ENCODE measurements at places on chromosomes 2 and 18.
A peak's percentile ranks its signal among the peaks of the same experiment; 100 is the strongest.

GRCh38 chr2:58543442-58543841, 302.3 kb upstream of the FANCL start:
- DNase-seq: no peak

DNA sequence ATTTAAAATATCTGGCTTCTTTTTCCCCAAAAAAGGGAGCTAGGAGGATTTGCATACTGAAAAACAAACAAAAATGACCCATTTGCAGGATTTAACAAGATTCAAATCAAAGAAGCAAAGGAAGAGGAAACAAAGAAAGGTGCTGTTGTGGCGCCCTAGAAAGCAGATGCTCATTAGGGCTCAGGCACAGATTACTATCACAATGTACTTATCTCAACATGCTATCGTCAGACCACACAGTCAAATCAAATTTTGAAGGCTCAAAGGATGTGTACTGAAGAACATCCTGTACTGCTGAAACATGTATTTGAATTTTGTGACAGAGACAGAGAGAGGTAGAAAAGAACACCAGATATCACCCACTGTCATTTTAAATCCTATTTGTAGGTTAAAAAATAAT, 10.9 kb downstream of the RBMS1 start:
- DNase-seq: no peak

GRCh38 chr2:231713730-231714638, 5.7 kb downstream of the PTMA start:
- DNase-seq: peak; percentile 80

DNA sequence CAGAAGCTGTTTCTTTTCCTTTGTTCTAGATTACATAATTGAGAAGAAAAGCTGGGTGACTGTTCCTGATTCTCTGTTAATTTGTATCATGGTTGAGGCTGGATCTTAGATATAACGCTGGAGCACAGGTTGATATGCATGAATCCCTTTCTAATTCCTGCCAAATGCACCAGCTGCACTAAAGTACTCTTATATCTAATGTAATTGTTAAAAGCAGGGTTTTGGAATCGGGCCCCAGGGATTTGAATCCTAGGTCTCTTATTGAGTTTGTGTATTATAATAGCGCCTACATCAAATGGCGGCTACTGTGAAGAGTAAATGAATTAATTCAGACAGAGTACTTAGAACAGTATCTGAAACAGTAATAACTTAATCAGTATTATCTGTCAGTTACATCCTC, 80.4 kb downstream of the MC4R start:
- no peak for DNase-seq

GRCh38 chr2:96655526-96655925, 13.0 kb downstream of the FER1L5 start:
- no peak for DNase-seq

DNA sequence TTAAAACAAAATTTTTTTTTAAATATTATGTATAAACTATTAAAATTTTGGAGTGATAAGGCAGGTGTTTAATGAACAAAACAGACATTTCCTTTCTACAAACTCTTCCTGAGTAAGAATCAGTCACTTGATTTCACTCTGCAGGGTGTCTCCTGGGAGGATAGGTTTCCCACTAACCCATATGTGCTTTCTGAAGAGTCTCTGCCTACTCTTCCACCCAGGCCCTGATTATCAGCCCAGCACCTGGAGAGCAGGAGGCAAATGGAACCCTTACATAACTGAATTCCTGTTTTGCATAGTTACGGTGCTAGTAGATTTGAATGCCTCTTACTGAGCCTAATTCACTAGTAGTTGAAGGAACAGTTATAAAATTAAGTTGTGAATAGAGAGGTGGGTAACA, 1718.6 kb downstream of the SUCLG1 start:
- DNase-seq: no peak

- no peak for DNase-seq
These were observed 81.3 kb upstream of the TMEM178A start for GRCh38 chr2:39584283-39584965.

- DNase-seq: no peak
These were observed 1.7 kb downstream of the DNPEP start for GRCh38 chr2:219385958-219386520.

DNA sequence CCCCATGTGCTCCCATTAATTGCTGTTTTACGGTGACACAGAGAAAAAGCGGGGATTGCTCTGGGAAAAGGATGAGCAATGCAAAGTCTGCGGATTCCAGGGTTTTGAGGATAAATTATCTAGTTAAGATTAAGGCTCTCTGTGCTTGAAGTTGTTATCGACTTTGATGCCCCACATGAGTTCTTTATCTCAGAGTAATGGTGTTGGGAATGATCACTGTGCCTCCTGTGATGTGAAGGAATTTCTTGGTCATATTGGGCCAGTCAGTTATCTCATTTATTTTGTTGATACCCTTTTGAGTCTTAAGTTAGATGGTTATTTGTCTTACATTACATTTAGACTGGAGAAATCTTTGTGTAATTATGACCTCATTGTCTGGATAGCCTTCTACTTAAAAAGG, 184.6 kb upstream of the MEX3C start:
- DNase-seq: no peak

GRCh38 chr2:41033127-41033526, 581.2 kb upstream of the SLC8A1 start:
- DNase-seq: no peak

GRCh38 chr18:54684784-54685183, 93.7 kb downstream of the DYNAP start:
- no peak for DNase-seq

GRCh38 chr2:68764041-68764805, 29.6 kb downstream of the ARHGAP25 start:
- no peak for DNase-seq

- DNase-seq: no peak
These were observed 214.1 kb downstream of the RDH14 start for GRCh38 chr2:18346344-18346743.

- no peak for DNase-seq
These were observed 554.8 kb downstream of the PIK3C3 start for GRCh38 chr18:42509750-42510415.

DNA sequence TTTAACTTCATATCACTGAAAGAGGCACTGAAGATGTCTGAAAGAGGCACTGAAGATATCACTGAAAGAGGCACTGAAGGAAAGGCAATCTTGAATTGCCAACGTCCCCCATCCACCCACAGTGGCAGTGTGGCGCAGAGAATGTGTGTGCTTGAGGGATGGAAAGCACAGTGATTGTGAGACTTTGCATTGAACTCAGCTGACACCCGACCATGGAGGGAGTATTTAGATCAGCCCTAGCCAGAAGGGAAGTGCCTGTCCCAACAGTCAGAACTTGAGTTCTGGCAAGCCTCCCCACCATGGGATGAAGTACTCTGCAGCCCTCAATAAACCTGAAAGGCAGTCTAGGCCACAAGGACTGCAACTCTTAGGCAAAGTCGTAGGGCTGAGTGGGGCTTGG, 33.8 kb downstream of the MAP4K3 start:
- no peak for DNase-seq

GRCh38 chr18:44871771-44872170, 191.1 kb downstream of the SETBP1 start:
- DNase-seq: no peak

GRCh38 chr18:21298351-21298750, 56.3 kb downstream of the GREB1L start:
- no peak for DNase-seq

DNA sequence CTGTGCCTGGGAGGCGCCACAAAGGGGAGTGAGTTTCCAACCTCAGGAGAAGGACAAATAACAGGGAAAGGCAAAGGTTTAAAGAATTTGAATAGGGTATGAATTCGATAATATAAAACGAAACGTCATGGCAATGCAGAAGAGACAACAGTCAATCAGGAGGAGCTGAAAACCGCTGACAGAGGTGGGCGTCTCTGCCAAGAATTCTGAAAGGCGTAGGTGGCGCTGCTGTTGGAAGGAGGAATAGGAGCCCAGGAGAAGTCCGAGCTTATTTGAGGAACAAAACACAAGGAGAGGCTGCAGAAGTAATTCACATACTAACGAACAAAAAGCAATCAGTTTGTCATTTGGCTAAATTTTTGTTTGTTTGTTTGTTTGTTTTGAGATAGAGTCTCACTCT, 485.8 kb upstream of the POU3F3 start:
- no peak for DNase-seq

- peak; percentile 77 for DNase-seq
These were observed 995 bp downstream of the TMEM127 start for GRCh38 chr2:96264656-96265348.

- no peak for DNase-seq
These were observed 43.7 kb downstream of the MYO3B start for GRCh38 chr2:170221317-170222288.

GRCh38 chr2:165144315-165144714, 59.5 kb downstream of the SCN3A start:
- DNase-seq: no peak

GRCh38 chr2:28401411-28401810, 8.8 kb downstream of the FOSL2 start:
- no peak for DNase-seq

DNA sequence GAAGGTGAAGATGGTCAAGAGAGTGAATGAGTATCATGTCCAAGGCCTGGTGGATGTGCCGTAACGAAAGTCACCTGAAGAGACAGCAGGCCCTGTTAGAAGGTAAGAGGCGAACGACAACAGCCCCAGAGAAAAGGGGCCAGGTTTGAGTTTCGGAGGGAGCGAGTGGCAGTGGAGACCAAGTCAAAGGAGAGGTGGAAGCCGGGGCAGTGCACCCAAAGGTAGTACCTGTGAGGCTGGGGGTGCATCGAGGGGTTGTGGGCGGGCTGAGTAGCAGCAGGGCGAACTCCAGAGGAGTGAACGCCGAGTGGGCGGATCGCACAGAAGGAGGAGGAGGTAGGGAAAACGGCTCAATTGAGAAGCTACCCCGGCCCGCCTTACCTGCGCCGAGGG, 358 bp downstream of the USP37 start:
- DNase-seq: no peak

DNA sequence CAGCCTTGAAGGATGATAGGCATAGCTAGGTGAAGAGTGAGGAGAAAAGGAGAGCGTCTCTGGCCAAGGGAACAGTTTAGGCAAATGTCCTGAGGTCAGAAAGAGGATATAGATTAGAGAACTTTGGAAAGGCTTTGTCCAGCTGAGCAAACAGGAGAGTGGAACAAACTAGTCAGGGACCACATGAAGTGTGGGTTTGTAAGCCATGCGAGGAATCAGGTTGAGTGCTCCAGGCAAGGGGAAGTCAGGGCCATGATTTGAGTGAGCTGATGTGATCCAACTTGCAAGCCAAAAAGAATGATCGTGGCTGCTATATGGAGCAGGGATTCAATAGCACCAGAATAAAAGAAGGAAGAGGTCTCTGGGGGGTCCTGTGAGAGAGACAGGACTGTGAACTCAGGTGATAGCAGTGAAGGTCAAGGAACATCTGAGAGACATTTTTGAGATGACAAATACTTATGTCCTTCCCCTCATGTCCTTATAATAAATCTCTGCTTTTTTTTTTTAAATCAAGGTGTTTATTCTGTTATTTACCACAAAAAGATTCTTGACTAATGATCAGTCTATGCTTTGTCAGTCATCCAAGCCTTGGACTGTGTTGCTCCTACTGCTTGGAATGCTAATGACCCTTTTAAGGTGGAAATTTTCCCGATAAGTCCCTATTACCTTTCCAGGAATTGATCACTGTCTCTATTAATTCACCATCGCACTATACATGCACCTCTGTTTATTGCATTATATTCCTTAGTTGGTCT, 472.6 kb downstream of the TXNL1 start:
- no peak for DNase-seq

DNA sequence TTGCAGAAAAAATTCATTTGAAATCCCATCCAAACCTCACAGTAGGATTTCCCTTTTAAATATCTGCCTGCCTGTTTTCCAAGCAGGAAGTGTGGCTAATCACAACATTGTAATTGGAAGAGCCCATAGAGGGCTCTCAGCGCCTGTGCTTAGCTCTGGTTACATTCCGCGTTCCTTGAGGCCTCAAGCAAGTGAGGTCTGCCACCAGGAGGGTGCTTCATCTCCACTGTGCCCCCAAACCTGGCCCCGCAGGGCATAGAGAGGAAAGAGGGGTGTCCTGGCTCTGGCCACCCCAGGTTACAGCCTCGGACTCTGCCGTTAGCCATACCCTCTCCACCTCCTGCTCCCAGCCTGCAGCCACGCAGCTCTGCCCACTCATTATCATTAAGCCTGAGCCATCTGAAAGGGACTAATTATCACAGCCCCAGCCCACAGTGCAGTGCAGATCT, 214.8 kb downstream of the SP3 start:
- no peak for DNase-seq

DNA sequence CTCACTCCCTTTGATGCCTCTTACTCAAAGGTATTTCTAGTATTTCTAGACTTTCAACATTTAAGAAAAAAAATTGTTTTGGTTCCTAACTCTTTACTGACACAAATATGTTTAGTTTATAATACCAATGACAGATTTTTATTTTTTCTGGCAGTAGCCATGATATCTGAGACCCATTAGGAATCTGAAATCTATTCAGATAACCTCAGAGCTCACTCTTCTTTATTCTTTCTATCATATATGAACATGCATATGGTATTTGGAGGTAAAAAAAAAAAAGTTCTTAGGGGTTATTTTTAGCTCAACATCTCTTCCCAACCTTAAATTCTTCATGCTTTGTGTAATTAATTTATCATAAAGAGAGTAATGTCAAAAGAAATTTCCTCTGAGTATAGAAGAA, 465.5 kb downstream of the CDH2 start:
- DNase-seq: no peak

DNA sequence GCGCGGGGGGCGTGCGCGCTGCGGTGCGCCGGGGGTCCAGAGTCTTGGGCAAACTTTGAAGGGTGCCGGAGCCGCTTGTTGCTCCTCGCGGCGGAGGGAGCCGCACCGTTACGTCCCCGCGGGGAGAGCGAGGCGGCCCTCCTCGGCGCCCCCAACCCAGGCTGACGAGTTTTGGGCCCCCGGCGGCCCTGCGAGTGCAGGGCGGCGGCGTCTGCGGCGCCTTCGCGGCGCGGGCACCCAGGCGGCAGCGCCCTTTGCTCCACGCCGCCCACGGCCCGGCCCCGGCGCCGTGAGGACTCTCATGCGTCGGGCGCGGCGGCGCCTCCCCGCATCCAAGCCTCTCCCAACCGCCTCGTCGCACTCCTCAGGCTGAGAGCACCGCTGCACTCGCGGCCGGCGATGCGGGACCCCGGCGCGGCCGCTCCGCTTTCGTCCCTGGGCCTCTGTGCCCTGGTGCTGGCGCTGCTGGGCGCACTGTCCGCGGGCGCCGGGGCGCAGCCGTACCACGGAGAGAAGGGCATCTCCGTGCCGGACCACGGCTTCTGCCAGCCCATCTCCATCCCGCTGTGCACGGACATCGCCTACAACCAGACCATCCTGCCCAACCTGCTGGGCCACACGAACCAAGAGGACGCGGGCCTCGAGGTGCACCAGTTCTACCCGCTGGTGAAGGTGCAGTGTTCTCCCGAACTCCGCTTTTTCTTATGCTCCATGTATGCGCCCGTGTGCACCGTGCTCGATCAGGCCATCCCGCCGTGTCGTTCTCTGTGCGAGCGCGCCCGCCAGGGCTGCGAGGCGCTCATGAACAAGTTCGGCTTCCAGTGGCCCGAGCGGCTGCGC, 814 bp downstream of the FZD7 start:
- peak; percentile 39 for DNase-seq

DNA sequence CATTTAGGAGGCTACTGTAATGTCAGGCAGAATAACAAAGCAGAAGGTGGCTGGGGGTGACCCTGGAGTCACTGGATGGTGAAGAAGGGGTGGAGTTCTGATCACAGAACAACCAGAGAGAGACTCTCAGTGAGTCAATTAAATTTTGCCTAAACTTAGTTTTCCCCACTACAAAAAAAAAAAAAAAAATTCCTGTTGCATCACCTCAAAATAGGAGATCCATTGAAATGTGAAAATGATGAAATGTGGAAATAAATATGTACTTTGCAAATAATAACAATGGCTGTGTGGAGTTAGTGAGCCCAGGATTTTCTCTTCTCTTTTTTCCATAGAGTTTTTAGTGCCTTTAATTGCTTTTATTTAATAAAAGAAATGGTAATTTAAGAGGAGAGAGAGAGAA, 165.5 kb downstream of the GFPT1 start:
- DNase-seq: no peak
